ENCODE measurements at places on chromosomes 7 and 10.
A peak's percentile ranks its signal among the peaks of the same experiment; 100 is the strongest.

GRCh38 chr10:78763651-78764395 lies 304.9 kb upstream of the ZMIZ1 start:
- peak; percentile 36 for DNase-seq

DNA sequence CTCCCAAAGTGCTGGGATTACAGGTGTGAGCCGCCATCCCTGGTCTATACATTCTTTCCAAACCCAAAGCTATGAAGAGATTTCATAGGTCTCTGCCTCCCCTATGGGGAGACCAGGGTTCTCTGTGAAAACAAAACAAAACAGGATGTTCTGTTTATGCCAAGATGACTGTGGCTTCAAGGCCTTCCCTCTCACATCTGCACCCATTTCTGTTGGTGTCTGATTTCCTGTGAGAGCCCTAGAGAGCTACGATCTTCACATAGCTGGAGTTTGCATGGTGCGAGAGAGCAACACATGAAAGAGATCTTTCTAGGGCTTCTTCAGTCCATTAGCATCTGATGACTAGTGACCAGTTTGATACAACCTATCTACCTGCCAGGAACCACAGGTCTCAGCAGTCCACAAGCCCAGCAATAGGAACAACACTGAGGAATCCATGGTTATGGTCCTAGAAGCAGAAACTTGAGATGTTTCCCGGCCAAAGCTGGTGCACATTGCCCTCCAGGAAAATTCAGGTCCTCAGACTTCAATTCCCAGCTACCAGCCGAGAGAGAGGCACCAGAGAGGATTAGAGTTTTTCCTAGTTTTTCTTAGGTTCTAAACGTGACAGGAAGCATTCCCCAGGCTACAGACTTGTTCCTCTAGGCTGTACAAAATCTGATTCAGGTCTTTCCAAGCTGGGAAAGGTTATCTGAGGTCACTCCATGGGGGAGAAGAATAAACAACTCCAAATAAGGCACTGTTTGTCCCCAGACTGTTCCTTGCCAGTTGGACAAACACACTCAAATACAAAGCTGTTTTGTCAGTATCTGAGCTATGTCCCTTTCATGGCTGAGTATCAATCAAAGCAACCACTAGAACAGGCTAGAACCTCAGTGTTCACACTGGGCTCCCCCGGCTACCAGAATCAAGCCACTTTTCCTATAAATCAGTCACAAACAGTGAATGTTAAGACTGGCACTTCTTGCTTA lies 259.7 kb downstream of the CALN1 start:
- no peak for DNase-seq

GRCh38 chr10:103572347-103573204 lies 79.1 kb downstream of the NEURL1 start:
- no peak for DNase-seq

GRCh38 chr10:103859161-103860086 lies 4.0 kb upstream of the SH3PXD2A start:
- no peak for DNase-seq

GRCh38 chr10:13661256-13661655 lies 74.5 kb downstream of the PRPF18 start:
- no peak for DNase-seq

GRCh38 chr7:139571190-139571589 lies 47.7 kb downstream of the CLEC2L start:
- no peak for DNase-seq

DNA sequence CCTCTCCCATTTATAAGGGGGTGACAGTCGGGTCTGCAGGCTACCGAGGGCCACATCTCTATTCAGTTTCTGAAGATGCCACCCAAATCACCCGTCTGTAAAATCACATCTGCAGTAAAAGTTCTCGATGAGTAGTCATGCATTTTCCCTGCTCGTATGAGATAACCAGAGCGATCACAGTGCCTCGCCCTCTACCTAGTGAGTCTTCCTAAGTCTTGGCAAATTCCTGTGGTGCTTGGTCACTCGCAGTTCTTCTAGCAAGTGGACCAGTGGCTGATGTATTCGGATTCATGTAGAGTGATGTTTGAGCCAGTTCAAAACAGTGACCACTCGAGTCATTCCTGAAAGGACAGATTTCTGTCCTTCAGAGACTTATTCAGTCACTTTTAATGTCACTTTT lies 44.9 kb downstream of the INSYN2A start:
- DNase-seq = no peak

DNA sequence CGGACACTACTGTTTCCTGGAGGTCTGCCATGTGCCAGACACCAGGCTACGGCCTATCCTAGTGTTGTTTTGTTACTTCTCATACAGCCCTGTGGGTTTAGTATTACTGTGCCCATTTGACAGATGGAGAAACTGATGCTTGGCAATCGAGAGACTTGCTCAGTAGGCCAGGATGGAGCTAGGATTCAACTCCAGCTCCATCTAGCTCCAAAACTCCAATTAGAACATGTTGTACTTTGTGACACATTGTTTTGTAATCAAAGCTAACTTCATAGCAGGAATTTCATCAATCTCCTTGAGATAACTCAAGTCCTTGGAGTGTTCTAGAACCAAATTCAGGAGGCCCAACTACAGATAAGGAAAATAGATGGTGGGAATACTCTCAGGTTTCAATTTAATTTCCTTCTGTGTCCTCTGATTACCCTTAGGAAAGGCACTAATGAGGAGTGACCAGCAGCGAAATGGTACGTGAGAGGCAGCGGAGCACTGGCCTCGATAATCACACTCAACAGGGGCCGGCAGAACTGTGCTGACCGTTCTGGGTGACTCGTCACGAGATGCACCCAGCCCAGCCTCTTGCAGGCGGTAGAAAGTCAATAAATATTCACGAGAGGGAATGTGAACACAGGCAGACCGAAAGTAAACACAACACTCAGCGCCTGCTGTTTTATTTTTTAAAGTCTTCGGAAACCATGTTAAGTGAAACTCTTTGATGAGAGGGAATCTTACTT lies 269.6 kb upstream of the NEBL start:
- DNase-seq = no peak

GRCh38 chr7:51292596-51292995 lies 24.0 kb downstream of the COBL start:
- no peak for DNase-seq

- no peak for DNase-seq
These were observed 3.3 kb downstream of the COL26A1 start for GRCh38 chr7:101365956-101366355.

DNA sequence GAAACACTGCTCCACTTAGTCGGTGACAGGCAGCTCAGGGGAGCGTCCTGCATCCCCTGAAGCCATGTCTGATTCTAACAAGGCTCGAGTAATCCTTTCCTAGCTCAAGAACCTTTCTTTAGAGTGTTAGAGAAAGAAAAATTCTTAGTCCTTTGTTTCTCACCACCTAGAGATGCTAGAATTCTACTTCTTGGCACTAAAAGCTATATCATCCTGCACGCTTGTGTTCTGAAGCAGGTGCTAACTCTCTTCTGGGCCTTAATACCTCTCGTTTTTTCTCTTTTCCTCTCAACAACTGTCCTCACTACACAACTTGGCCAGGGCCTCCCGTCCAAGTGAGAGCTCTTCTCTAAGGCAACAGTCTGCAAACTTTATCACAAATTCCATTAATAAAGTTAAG lies at the start of gene LYZL2:
LYZL2 (minus strand) TSS at position 101 of the 400 bp plus-strand sequence. CDS start 2,838 bp downstream, outside the sequence.
- no peak for DNase-seq

GRCh38 chr10:14385596-14386593 lies 55.2 kb upstream of the FRMD4A start:
- no peak for DNase-seq

DNA sequence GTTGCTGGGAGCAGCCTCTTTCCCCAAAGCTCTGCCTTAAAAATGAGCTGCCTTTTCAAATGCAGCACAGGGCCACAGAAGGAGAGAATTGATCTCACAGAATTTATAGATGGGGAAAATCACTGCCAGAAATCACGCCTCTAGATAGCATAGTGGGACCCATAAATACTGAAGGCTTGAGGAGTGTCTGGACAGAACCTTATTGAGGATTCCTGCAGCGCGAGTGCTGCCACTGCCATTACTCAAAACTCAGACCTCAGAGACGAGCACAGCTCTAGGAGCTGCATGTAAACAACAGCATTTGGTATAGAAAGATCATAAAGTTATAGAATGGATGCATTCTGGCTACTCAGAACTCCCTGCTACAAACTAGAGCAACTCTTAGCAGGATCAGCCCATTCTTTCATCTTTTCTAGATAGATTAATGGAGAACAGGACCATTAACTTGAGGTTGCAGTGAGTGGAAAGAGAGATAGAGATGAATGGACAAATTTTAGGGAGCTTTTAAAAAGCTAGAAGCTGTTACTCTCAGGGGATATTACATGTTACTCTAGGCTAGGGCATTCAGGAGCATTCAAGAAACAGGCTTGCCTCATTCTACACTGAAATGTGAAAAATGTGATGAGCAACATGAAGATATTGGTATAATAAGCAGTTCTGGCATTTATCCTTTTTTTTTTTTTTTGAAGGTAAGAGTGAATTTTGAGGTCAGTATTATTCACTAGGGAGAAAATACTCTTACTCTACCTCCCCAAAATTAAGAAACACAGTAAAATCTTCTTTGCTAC lies 267.2 kb upstream of the SLC26A5 start:
- no peak for DNase-seq

DNA sequence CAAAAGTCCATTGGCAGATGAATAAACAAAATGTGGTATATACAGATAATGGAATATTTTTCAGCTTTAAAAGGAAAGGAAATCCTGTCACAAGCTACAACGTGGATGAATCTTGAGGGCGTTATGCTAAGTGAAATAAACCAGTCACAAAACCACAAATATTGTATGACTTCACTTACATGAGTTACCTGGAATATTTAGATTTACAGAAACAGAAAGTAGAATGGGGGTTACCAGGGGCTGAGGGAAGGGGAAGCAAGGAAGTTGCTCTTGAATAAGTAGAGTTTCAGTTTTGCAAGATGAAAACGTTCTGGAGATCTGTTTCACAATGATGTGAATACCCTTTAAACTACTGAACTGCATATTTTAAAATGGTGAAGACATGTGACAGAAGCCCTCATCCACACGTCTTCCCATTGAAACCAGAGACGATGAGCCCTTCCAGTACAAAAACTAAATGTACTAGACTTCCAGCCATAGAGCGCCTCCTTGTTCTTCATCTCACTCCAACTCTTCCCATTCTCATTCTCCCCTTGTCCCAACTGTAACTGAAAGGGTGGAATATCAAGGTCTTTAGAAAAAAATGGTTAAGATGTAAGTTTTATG lies 62.4 kb downstream of the MICU1 start:
- no peak for DNase-seq

- DNase-seq = peak; percentile 28
These were observed 655 bp downstream of the LMTK2 start for GRCh38 chr7:98107313-98107721.

DNA sequence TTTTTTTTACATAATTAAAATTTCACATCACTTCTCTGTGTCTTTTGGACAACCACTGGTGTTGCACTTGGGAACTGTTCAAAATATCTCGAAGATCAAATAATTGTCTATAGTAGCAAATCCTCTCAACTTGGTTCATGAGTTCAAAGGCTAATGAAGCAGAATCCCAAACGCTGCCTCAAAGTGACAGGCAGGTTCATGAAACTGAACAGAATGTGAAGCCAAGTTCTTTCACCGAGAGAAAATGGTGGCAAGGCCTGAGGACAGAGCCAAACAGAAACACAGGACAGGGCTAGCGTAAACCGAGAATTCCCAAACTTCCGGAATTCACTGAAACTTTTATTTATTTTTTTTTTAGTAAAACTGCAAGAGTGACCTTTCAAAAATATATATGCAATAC lies 21.1 kb downstream of the SMURF1 start:
- DNase-seq = no peak

Measured in GM12892 (cell line).